ENCODE measurements at places on chromosomes 3 and 15. TPM values are rescaled to one million over a fixed set of nuclear protein-coding genes. Genes with fewer than 3 reads are reported as not detected.

The TRPC1 gene
- 19.5 TPM for total RNA-seq

The KIF15 gene
- 0.42 TPM for total RNA-seq

The GOLGA6L9 gene
- 3.7 TPM for total RNA-seq

The CACNA1D gene
- total RNA-seq = 0.75 TPM

The H1-8 gene
- not detected for total RNA-seq

The MYRIP gene
- 6.2 TPM for total RNA-seq

The RBSN gene
- 45.7 TPM for total RNA-seq

Data from esophagus muscularis mucosa (tissue), 4 donors.